ENCODE measurements at places on chromosomes 5 and 9. TPM values are rescaled to one million over a fixed set of nuclear protein-coding genes. Genes with fewer than 3 reads are reported as not detected.

DNA sequence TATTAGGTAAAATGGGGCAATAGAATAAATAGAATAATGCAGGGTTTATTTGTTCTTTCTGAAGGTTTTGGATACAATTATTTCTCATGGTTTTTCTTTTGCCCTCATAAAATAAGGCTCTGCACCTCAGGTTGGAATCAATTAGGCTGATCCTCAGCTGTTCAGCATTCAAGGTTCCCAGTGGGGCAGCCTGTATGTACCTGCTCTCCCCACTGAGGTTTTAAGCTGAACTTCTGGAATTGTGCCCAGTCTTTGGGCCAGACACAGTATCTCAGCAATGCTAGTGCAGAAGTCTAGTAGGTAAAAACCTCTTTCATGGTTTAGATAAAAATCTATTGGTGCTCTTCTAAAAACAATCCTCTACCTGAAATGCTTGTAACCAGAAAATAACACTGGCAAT is 98.0 kb downstream of the EDIL3 start:
- DNase-seq = no peak

- DNase-seq = no peak
Measured at GRCh38 chr5:150860246-150860821, 14.0 kb downstream of the IRGM start.

DNA sequence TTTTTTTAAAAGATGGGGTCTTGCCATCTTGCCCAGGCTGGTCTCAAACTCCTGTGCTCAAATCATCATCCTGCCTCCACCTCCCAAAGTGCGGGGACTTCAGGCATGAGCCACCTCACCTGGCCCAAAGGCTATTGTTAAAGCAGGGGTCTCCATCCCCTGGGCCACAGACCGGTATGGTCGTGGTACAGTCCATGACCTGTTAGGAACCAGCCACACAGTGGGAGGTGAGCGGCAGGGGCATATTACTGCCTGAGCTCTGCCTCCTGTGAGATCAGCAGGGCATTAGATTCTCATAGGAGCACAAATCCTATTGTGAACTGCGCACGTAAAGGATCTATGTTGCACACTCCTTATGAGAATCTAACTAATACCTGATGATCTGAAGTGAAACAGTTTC is 7.3 kb upstream of the NOL6 start:
- DNase-seq = no peak

DNA sequence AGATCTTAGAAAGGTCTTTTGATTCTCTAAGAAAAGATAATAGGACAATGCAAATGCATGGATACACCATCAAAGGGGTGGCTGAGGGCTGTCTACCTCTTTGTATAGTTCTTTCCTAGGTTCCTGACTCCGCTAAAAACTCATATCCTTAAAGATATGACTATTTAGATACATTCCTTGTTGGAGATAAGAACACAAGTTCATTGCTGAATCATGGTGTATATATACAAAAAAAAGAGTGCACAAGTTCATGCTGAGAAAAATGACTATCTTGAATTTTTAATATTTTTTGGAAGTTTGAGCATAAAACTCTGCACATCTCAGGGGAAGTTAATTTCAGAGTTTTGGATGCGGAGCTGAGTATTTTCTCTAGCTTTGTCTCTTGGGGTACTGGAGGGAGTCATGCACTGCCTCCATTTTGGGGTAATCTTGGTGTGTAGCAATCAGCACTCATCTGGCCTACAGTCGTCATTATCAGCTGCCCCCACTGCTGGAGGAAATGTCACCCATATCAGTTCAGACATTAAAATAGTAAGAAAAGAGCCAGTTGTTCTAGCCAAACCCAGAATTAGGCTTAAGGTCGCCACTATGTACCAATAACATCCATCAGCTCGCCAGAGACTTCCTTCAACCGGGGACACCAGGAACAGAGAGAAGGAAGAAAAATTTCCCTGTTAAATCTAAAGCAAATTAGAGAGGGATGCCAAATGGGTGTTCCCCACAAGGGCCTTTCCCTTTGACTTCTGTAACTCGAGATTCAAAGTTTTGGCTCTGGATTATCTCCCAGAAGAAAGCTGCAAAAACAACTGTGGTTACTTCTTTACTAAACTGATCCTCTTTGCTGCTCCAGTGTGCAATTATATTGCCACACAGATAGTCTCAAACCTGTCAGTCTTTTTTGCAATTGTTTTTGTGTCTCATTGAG is 49.0 kb downstream of the PTTG1 start:
- DNase-seq = peak; percentile 30

Gene FBP2
- not detected for total RNA-seq

GRCh38 chr9:4904322-4905134 is 80.5 kb upstream of the JAK2 start:
- no peak for DNase-seq

Gene PCDH1
- total RNA-seq = not detected

- DNase-seq = peak; percentile 79
Measured at GRCh38 chr5:173781816-173782670, 106.1 kb upstream of the CPEB4 start.

GRCh38 chr5:59575648-59576445 is 317.7 kb downstream of the PDE4D start:
- DNase-seq = no peak

GRCh38 chr5:73120222-73121118 is at the start of gene TMEM171:
Gene TMEM171 (plus strand): TSS chr5:73120575. CDS start chr5:73123374, 2,799 bp downstream.
- no peak for DNase-seq

Gene FIBCD1
- not detected for total RNA-seq

DNA sequence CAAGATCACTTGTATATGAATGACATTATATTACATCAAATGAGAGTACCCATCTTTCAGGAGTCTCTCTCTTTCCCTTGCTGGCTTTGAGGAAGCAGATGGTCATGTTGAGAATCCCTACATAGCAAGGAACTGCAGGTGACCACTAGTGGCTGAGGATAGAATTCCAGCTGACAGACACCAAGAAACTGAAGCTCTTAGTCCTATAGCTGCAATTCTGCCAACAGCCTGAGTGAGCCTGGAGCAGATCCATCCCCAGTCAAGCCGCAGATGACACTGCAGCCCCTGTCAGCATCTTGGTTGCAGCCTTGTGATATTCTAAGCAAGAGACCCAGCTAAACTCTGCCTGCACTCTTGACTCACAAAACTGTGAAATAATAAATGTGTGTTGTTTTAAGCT is 531.5 kb downstream of the CSNK1G3 start:
- no peak for DNase-seq

Gene RPS14
- 3,748 TPM for total RNA-seq

Gene GKAP1
- 4.2 TPM for total RNA-seq

Gene PCAT7
- not detected for total RNA-seq

DNA sequence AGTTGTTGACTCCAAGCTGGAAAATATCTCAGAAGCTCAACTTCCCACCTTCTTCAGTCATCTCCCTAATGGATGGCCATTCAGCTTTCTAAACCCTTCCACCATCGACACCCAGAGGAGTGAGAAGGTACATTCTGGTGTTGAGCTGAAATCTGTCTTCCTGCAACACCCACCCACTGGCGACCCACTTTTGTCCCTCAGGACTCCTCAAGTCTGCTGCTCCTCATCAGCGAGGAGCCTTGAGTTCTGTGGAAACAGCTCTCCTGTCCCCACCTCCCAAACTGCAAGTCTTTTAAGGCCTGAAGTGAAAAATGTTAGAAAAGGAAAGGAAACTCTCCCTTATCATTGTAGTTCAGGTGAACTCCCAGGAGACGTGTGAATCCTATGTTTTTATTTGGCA is 111.5 kb upstream of the HAND1 start:
- no peak for DNase-seq

GRCh38 chr9:68637020-68637419 is 68.0 kb upstream of the PIP5K1B start:
- no peak for DNase-seq

GRCh38 chr5:139705655-139706587 is 57.8 kb downstream of the CXXC5 start:
- no peak for DNase-seq

DNA sequence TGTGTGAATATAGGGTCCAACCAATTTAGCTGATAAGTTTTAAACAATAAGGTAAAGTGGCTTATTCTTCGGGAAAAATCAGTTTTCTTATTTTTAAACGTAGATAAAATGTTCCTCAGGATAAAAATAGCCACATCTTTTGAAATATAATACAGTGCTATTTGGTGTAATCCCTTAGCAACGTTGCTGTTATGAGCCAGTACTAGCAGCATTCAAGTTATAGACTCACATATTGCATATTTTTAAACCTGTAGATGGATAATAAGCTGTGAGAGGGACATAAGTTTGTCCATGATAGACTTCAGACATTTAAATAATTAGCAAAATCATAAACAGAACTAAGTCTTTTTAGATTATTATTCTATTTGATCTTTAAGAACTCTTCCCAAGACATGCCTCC is 6.3 kb downstream of the PDE4D start:
- no peak for DNase-seq

Gene NDUFAF2
- 35.6 TPM for total RNA-seq

DNA sequence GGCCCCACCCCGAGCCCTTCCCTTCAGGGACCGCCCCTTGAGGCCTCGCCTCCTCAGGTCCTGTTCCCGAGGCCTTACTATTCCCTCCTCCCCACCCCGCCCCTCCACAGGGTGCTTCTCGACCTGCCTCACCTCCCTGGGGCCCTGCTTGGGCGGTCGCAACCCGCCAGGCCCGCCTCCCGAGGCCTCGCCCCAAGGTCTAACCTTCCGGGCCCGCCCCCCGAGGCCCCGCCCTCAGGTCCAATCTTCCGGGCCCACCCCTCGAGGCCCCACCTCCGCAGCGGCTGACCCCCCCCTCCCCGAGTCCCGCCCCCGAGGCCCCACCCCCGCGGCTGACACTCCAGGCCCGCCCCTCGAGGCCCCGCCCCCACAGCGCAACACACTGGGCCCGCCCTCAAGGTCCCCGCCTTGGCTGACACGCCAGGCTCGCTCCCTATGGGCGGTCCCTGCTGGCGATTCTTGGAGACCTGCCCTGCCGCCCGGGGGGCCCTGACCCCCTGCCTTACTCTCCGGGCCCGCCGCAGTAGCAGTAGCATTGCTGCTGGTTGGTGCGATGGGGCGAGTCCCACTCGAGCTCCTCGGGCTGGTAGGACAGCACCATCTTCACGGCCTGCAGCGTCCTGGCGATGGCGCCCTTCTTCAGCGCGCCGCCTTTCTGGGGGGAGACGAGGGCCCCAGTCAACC is 8.2 kb downstream of the PHF19 start:
- DNase-seq = peak; percentile 97

Gene FBXO4
- 20.4 TPM for total RNA-seq

Gene GPR150
- 0.82 TPM for total RNA-seq

Gene RNF180
- not detected for total RNA-seq

GRCh38 chr5:171023508-171023907 is 161.7 kb downstream of the RANBP17 start:
- no peak for DNase-seq

- no peak for DNase-seq
Measured at GRCh38 chr5:60335913-60336312, 364.1 kb downstream of the DEPDC1B start.

DNA sequence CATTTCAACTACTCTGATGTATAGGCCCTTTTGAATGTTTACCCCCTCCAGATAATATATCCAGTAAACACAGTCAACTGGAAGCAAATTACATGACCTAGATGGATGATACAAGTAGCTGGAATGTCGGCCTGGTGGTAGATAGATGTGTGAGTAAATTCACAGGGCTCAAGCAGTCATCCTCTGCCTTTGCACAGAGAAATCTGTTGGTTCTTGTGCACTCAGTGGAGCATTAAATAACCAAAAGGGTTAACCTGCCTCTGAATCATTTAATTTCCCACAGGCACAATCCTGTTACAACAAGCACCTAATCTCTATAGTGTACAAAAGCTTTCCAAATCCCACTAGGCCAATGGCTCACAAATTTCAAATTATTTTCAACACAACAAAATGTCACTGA is 668.3 kb downstream of the DNAH5 start:
- DNase-seq = no peak

DNA sequence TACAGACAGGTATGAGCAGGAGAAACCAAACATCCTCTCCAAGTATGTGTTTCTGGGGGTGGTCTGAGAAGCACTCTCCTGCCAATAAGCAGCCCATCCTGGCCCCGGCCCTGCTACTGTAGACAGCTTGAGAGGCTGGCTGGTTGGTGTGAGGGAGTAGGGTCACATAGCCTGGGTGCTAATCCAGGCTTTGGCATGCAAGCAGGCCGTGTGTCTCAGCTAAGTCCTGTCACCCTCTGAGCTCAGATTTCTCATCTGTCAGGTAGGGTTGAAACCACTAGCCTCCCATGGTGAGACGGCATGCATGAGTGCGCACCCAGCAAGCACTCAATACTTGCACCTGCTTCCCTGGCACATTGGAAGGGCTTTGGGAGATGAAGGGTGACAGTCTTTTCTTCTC is 49.8 kb upstream of the PHYKPL start:
- DNase-seq = no peak

DNA sequence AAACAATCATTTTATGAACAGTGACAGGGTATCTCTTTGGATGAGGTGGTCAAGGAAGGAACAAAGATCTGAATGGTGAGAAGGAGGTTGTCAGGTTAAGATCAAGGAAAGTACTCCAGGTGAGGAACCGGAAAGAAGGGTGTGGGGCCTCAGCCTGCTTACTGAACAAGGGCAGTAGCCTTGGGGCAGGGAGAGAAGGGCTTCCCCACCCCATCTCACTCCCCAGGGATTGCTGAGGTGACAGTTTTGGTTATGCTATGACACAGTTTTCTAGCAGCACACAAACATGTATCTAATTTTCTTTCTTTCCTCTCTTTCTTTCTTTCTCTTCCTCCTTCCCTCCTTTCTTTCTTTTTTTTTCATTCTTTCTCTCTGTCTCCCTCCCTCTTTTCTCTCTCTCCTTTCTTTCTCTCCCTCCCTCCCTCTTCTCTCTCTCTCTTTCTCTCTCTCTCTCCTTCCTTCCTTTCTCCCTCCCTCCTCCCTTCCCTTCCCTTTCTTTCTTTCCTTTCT is 4.1 kb upstream of the HDHD3 start:
- peak; percentile 44 for DNase-seq

DNA sequence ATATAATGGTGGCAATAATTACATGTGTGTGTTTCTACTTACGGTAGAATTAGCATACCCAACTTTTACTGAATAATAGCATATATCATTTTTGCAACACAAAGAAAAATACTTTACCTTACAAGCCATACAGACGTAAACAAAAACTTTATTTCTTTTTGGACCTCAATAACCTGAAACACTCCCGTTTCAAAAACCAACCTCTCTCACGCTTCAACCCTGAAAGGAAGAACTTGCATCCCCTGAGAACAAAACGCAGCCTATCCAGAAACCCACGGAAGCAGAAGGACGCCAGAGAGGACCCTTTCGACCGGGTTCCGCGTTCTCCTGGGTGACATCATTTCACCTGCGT is at the start of gene RNF38:
Gene RNF38, minus strand, starts transcription at position 290 of the 352 bp plus-strand sequence. Its CDS starts 161 bp downstream, at position 129.
- DNase-seq = no peak

Gene CDC20B
- total RNA-seq = not detected

Gene SPATA31D3
- total RNA-seq = not detected

Gene KIF12
- not detected for total RNA-seq

DNA sequence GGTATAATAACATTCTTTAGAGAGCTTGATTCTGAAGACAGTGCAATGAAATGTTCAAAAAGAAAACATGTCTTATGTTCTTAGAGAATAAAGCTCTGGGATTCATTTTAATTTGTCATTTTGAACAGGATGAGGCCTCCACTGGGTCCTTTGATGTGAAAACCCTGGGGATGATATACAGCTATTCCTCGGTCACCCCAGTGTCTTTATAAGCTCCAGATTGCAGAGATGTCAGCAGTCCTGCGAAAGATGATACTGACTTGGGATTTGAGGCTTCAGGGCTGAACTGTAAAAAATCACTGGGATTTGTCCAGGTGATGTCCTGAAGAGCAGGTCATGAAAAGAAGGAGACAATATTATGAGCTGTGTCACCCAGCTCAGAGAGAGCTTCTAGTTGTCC is 529.7 kb upstream of the ZNF608 start:
- DNase-seq = no peak

GRCh38 chr5:133538718-133539117 is 73.6 kb downstream of the FSTL4 start:
- no peak for DNase-seq

Gene RAB3C
- not detected for total RNA-seq

Gene PCDHB2
- not detected for total RNA-seq
